ENCODE measurements at places on chromosomes 1 and 21.

- DNase-seq: no peak
Measured at GRCh38 chr1:83761167-83762038, 237.5 kb downstream of the TTLL7 start.

GRCh38 chr1:71267220-71267619 lies 186.4 kb upstream of the ZRANB2 start:
- DNase-seq: no peak

DNA sequence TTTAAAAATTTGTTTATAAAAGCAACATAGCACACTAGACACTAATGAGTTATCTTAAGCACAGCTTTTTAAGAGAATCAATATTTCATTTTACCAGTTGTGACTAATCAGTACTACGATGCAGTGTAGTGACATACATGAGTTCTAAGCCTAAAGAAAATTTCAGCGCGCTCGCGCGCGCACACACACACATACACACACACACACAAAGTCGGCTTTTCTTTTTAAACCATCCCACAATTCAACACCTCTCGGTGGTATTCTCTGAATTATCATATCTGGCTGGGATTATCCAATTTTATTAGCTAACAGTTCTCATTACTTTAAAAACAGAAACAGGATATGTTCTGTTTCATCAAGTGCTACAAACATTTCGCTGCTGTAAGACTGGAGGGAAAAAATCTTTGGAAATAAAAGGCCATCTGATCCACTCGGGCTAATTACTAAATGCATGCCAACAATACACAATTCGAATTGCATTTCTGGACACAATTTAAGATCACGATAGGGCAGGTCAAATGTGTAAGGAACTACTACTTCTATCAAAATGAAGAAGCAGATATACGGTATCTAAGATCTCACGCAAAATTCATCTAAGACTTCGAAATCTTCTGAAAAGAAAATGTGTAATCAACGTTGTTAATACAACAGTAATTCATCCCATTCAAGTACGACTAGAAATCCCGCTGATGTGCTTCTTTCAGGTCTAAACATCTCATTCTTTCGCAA lies 1.2 kb downstream of the TUT4 start:
- peak; percentile 33 for DNase-seq

DNA sequence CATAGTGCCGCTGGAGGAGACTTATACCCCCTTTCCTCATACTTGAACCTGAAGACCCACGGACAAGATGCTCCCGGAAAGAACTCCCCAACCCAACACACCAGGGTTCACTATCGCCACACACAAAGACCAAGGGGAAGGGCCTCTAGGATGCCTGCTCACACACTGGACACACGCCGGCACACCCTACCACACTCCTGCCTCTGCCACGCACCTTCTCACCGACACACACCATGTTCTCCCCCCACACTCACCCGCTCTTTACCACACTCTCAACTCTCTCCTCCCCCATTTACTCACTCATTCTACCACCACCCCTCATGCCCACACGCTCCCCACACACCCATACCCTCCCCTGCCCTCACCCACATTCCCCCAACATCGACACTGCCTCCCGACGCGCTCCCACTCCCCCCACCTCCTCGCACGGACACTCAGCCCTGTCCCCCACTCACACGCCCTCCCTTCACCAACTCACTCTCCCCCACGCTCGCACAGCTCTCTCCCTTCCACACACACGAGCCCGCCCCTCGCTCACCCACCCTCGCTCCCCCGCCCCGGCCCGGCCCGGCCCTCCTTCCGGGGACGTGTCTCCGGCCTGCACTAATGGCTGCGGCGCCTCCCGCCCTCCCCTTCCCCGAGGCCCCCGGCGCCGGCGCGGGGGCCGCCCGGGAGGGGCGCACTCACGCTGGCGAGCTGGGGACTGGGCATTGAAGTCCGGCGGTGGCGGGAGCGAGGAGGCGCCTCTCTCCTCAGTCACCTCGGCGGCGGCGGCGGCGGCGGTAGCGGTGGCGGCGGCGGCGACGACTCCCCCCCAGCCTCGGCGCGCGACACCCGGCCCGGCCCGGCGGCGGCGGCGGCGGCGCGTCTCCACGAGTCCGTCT lies 626 bp downstream of the PTP4A2 start:
- peak; percentile 73 for DNase-seq

GRCh38 chr1:241271427-241271826 lies 85.6 kb downstream of the RGS7 start:
- DNase-seq: no peak

GRCh38 chr1:7857985-7858384 lies 5.1 kb upstream of the UTS2 start:
- no peak for DNase-seq

DNA sequence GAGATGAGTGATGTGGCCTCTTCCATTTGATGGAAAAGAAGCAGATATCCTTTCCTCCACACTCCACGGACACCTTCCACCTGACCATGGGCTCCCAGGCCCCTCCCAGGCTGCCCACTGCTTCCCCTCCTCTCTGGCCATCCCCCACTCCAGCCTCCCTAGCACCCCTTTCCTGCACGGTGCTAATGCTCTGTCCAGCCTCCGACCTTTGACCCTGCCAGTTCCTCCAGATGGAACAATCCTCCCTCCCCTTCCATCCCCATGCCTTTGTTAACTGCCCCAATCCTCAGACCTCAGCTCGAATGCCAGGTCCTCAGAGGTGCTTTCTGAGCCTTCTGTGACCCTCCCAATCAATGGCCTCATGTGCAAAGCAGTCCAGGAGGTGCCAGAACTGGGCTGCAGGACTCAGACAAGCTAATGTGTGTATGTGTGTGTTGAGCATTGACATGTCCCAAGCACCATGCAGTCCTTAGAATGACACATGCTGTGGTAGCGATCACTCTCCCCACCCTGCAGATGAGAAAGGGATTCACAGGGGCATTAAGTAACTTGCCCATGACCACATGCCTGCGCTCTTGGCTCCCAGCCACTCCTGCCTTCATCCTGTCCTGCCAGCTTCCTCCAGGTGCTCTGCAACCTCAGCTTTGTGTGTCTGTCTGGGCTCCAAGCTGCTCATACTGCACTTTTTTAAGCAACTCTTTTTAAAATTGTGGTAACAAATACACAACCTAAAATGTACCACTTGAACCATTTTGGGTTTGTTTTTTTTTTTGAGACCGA lies 63.5 kb upstream of the EDN2 start:
- no peak for DNase-seq

GRCh38 chr1:156755527-156755950 lies 4.1 kb upstream of the HDGF start:
- DNase-seq: no peak

- no peak for DNase-seq
Measured at GRCh38 chr1:48903291-48903690, 126.6 kb upstream of the BEND5 start.

GRCh38 chr1:43554444-43554992 lies 23.8 kb downstream of the PTPRF start:
- peak; percentile 48 for DNase-seq

- DNase-seq: no peak
Measured at GRCh38 chr1:84972377-84972987, 24.4 kb downstream of the MCOLN2 start.

DNA sequence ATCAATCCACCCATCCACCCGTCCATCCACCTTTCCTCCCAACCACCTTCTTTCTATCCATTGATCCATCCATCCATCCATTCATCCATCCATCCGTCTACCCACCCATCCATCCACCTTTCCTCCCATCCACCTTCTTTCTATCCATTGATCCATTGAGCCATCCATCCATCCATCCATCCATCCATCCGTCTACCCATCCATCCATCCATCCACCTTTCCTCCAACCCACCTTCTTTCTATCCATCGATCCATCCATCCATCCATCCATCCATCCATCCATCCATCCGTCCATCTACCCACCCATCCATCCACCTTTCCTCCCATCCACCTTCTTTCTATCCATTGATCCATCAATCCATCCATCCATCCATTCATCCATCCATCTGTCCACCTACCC lies 5.1 kb upstream of the EDN2 start:
- no peak for DNase-seq

GRCh38 chr1:195376190-195376589 lies 1232.0 kb downstream of the KCNT2 start:
- no peak for DNase-seq

GRCh38 chr1:3717715-3718601 lies 34.3 kb upstream of the CCDC27 start:
- no peak for DNase-seq

- no peak for DNase-seq
Measured at GRCh38 chr1:102699524-102699923, 408.8 kb downstream of the COL11A1 start.

- no peak for DNase-seq
Measured at GRCh38 chr1:146039844-146040194, 18.3 kb upstream of the HJV start.

DNA sequence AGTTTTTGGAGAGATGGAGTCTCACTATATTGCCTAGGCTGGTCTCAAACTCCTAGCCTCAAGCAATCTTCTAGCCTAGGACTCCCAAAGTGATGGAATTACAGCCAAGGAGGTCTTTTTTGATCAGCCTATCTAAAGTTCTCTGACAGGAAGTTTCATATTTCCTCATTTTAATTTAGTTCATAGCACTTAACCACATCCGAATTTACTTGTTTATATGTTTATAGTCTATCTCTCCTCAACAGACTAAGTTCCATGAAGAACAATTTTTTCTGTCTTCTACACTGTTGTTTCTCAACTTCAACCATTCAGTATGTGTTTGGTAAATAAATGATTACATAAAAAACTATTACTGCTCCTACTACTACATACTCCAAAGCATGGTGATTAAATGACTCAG lies 47.9 kb downstream of the GON4L start:
- no peak for DNase-seq

DNA sequence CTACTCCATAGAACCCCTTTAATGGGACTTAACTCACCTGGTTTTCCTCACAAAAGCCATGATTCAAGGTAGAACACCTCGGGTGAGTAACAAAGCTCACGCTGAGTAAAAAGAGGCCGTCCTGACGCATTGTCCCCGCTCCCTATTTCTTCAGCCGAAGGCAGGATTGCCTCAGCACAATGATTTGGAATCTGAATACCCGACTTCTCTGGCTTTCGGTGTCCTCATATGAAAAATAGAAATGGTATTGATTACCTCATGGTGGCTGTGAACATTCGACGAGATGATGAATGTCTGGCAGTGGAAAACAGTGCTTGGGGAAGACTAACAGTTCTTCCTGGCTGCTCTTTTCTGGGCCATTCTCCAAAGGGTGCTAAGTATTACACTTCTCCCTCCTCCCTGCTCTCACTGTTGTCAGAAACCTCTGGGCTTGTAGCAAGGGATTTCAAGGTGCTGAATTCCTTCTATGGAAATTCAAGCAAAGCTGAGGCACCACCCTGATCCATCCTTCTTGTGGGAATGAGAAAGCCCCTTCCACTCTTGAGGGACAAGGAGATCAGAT lies 148.3 kb downstream of the C1orf94 start:
- DNase-seq: no peak

DNA sequence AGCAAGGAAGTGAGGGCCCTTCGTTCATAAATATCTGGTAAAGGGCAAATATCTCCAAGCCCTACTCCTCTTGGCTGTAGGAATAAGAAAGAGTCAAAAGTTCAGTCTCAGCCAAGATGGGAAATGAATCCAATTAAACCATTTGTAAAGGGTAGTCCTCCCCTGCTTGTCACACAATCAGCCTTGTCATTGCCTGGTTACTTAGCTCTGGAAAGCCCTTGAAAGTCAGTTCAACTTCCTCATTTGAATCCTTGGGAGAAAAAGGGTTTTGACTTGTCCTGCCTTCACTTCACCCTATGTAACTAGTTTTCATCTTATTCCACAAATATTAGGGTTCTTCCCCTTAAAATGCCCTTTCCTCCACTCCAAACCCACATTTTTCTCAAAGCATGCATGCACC lies 100.0 kb downstream of the ELAVL4 start:
- no peak for DNase-seq

DNA sequence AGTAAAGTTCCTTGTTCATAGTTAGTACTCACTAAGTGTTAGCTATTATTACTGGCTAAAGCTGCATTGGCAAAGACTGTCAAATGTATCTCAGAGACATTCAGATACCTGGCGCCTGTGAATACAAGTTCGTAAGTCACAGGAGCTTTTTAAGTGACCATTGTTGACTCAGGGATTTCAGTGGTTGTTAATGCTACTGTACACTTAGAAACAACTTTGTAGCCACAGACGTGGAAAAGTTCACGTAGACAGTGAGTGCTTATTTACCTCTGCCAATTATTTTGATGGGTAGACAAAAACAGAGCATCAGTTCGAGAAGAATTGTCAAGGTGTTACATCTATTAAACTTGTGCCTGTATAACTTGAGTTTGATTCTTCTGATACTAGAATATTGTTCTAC lies 59.1 kb upstream of the RRP15 start:
- DNase-seq: no peak

GRCh38 chr1:47378147-47378546 lies 37.9 kb upstream of the FOXE3 start:
- no peak for DNase-seq

DNA sequence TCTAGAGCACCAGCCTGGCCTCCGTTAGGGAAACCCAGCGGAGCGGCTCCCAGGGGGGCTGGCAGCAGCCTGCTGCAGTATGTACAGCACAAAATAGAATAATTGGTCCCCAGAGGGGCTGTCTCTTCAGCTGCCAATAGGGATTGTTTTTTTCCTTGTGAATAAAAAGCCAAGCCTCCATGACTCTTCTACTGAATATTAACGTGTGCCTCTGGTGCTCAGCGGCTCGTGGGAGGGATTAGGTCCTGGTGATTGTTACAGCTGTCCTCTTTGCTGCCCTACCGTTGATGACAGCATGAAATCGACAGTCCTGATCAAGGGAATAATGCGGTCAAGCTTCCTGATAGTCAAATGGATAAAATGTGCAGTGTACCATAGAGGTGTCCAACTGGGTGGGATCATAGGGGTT lies 190.7 kb upstream of the RUNX1 start:
- no peak for DNase-seq

- no peak for DNase-seq
Measured at GRCh38 chr1:54577612-54578011, 29.6 kb downstream of the ACOT11 start.

- DNase-seq: no peak
Measured at GRCh38 chr1:54117815-54118563, 34.8 kb downstream of the CDCP2 start.

GRCh38 chr1:21616372-21616771 lies 52.8 kb downstream of the RAP1GAP start:
- DNase-seq: no peak

GRCh38 chr1:50271968-50272578 lies 151.2 kb downstream of the DMRTA2 start:
- DNase-seq: peak; percentile 13

DNA sequence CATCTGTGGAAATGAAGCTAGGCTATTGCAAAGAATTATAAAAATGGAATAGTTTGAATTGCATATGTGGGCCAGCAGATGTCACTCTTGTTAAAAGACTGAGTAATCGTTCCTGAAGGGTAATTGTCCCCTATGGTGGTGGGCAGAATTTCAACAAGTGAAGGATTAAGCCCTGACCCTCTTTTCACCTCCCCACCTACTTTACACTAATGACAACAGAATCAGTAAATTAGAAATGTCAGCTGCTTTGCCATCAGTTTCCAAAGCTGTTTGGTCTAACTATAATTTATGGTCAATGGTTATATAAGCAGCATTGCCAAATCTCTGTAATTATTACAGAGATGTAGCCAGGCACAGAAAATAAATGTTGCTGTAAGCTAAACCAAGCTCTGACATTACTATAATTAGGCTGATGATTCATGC lies 898.6 kb downstream of the AMY1C start:
- DNase-seq: no peak

Data from AG10803 (cell line).